ENCODE measurements at places on chromosomes 16 and 17. TPM values are rescaled to one million over a fixed set of nuclear protein-coding genes. Genes with fewer than 3 reads are reported as not detected.
A peak's percentile ranks its signal among the peaks of the same experiment; 100 is the strongest.

The MYH10 gene
- polyA plus RNA-seq: 78.1 TPM

The KRTAP4-11 gene
- polyA plus RNA-seq: not detected

The MAPT gene
- polyA plus RNA-seq: 2.8 TPM

The MYLK3 gene
- polyA plus RNA-seq: 0.18 TPM

- no peaks in the 10 kb centered on the region for H3K27me3 ChIP-seq
- DNase-seq: peak; percentile 6
- no peak overlapping the region for H3K27ac ChIP-seq
- H3K4me1 ChIP-seq: no peaks in the 10 kb centered on the region
- H3K36me3 ChIP-seq: no peaks in the 10 kb centered on the region
These were observed 213.3 kb upstream of the AXIN2 start for GRCh38 chr17:65774787-65775186.

- no peaks in the 10 kb centered on the region for H3K4me1 ChIP-seq
- DNase-seq: no peak
- no peaks in the 10 kb centered on the region for H3K27me3 ChIP-seq
These were observed 402.7 kb upstream of the TNRC6C start for GRCh38 chr17:77555741-77556291.

GRCh38 chr17:50148226-50149090 lies 2.0 kb downstream of the PPP1R9B start:
- peaks cover 30% of the 10 kb centered on the region for H3K27me3 ChIP-seq
- no peak overlapping the region for H3K27ac ChIP-seq
- no peaks in the 10 kb centered on the region for H3K36me3 ChIP-seq
- peak; percentile 40 for DNase-seq
- peaks cover 28% of the 10 kb centered on the region for H3K4me1 ChIP-seq

GRCh38 chr16:11677959-11678881 lies 10.0 kb downstream of the SNN start:
- no peak for DNase-seq
- H3K4me3 ChIP-seq: no peak overlapping the region
- 0 out of 2 replicates have a peak, but pooled peaks cover 4% of the 10 kb centered on the region for H3K4me1 ChIP-seq
- H3K27me3 ChIP-seq: no peaks in the 10 kb centered on the region
- H3K36me3 ChIP-seq: peaks cover 22% of the 10 kb centered on the region
- H3K27ac ChIP-seq: peak overlapping the region; percentile 66

DNA sequence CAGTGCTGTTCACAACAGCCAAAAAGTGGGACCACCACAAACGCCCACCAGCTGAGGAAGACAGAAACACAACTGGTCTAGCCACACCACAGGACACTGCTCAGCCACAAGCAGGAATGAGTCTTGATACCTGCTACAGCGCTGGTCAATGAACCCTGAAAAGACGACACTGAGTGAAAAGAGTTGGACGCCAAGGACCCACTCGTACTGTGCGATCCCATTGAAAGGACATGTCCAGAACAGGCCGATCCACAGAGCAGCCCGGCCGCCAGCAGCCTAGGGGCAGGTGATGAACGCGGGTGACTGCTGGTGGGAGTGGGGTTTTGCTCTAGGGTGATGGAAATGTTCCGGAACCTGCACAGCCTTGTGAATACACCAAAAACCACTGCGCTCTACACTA lies 10.6 kb upstream of the SLC38A8 start:
- H3K4me3 ChIP-seq: no peak overlapping the region
- no peaks in the 10 kb centered on the region for H3K4me1 ChIP-seq
- H3K36me3 ChIP-seq: no peaks in the 10 kb centered on the region
- no peaks in the 10 kb centered on the region for H3K27me3 ChIP-seq

- H3K4me3 ChIP-seq: no peak overlapping the region
- H3K36me3 ChIP-seq: no peaks in the 10 kb centered on the region
- DNase-seq: no peak
These were observed 2.6 kb downstream of the CDH5 start for GRCh38 chr16:66369055-66369592.

- H3K4me1 ChIP-seq: no peaks in the 10 kb centered on the region
- peak; percentile 13 for DNase-seq
- H3K36me3 ChIP-seq: no peaks in the 10 kb centered on the region
- H3K27me3 ChIP-seq: no peaks in the 10 kb centered on the region
These were observed 275.8 kb upstream of the MAF start for GRCh38 chr16:79876332-79876730.

DNA sequence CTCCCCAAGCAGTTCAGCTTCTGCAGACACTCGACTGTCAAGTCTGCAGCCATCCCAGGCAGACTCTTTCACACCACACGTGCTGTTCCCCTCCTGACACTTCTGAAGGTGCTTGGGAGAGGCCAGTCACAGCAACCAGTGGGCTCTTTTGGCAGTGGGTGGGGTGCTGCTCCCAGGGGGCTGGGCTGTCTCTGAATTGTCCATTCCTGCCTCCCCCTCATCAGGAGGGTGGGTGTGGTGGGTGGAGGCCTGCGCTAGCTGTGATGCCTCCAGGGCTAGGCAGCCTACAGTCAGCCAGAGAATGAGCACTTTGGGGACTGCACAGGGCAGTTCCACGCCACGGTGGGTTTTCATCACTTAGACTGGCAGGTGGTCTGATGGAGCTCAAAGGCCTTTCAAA lies 10.3 kb downstream of the STARD3 start:
- H3K27me3 ChIP-seq: no peaks in the 10 kb centered on the region
- H3K4me1 ChIP-seq: peaks cover 40% of the 10 kb centered on the region
- H3K27ac ChIP-seq: no peak overlapping the region
- no peaks in the 10 kb centered on the region for H3K36me3 ChIP-seq

DNA sequence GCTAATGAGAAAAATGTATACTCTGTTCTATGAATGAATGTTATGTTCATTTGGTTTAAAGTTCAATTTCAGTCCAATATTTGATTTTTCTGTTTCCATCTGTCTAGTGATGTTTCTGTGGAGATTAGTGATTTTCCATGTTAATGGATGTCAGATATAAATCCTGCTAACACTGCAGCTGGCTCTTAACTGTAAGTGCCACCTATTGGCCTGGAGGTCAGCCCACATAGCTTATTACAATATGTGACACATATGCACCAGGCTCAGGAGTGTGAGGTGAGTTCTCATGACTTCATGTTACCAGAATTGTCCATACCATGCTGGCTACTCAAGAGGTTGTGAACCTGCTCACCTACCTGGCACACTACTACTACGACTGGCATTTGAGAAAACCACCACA lies 17.1 kb downstream of the ATF7IP2 start:
- H3K4me1 ChIP-seq: no peaks in the 10 kb centered on the region
- DNase-seq: no peak
- no peaks in the 10 kb centered on the region for H3K27me3 ChIP-seq
- H3K4me3 ChIP-seq: no peak overlapping the region
- peaks cover 15% of the 10 kb centered on the region for H3K36me3 ChIP-seq

- no peaks in the 10 kb centered on the region for H3K27me3 ChIP-seq
- H3K4me3 ChIP-seq: no peak overlapping the region
- no peak for DNase-seq
- H3K4me1 ChIP-seq: peaks cover 6% of the 10 kb centered on the region
- peak overlapping the region; percentile 39 for H3K27ac ChIP-seq
These were observed 47.2 kb upstream of the CLEC18A start for GRCh38 chr16:69903865-69904415.
